ENCODE measurements at places on chromosomes 16 and 17.

DNA sequence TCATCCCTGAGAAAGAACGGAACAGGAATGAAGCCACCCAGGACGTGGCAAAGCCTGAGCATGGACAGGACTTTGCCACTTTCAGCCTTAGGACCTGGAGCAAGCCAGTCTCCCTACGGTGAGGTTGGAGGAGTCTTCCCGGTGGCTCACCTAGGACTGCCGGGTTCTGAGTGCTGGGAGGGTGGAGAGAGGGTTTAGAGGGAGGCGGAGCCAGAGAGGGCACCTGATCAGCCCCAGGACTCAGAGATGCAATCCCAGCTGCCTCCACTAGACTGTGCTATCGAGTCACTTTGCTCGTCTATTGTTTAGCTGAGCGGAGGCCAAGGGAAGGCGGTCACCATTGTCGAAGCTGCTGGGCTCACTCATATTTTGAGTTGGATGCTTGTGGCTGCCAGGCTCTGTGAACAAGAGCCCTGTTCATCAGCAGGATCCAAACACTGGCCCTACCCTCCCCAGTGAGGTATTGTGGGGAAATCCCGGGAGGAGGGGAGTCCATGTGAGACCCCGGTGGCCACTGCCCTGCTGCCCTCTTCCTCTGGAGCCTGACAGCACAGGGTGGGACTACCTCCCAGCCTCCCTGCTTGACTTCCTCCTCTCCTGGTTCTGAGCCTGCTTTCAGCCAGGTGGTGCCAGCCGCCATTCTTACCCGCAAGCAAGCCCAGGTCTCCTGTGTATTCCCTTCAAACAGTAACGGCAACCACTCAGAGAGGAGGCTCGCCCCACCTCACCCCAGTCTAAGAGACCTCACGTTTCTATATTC is 7.0 kb downstream of the KRT14 start:
- DNase-seq = peak; percentile 63

DNA sequence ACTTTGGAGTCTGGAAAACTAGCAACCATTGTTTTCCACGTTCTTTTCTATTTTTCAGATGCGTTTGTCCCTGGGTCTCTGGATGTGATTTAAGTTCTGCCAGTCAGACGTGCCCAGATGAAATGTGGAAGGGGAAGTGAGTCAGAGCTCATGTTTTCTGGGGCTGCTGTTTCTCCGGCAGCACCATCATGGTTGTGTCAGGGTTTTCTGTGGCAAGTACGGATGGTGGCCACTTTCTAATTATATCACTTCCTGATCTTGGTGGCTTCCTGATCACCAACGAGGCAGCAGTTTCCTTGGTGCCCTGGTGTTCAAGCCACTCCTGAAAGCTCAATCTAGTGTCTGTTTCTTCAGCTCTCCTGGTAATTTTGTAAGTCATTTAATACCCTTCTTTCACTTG is 31.4 kb upstream of the PMFBP1 start:
- peak; percentile 36 for DNase-seq

- DNase-seq = no peak
Measured at GRCh38 chr16:67489401-67490083, 6.2 kb upstream of the AGRP start.

DNA sequence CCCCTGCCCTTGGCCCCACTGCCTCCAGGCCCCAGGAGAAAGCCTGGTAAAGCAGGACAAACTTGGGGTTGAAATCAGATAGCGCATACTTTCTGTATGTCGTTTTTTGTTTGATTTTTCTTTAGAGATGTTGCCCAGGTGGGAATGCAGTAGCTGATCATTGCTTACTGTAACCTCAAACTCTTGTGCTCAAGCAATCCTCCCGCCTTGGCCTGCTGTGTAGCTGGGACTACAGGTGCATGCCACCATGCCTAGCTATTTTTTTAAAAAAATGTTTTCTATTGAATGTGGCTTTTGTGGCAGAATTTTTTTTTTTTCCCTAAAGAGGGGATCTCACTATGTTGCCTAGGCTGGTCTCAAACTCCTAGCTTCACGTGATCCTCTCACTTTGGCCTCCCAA is 11.1 kb upstream of the CCL5 start:
- no peak for DNase-seq

- no peak for DNase-seq
Measured at GRCh38 chr17:62804822-62805221, 3.3 kb downstream of the MARCHF10 start.

GRCh38 chr17:9291912-9292560 is 270.7 kb downstream of the NTN1 start:
- peak; percentile 21 for DNase-seq

GRCh38 chr16:69035375-69035774 is 70.1 kb upstream of the HAS3 start:
- DNase-seq = no peak

DNA sequence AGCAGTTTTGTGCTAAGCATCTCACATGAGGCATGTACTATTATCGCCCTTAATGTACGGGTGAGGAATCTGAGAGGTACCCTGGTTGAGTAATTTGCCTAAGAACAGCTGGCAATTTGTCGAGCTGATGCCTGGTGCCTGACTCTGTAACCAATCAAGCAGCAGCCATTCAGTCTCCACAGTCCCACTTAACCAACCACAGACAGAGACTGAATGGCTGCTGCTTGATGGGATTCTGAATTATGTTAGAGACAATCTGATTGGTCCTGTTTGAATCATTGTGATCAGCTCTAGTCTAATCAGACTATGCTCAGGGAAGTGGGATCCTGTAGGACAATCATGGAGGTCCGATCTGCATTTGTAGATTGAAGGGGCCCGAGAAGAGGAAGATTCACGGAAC is 447.0 kb downstream of the SHISA9 start:
- no peak for DNase-seq

- DNase-seq = no peak
Measured at GRCh38 chr17:72943826-72944689, 148.4 kb downstream of the SLC39A11 start.

- DNase-seq = no peak
Measured at GRCh38 chr16:77993111-77993985, 29.0 kb upstream of the CLEC3A start.

GRCh38 chr16:71995038-71995437 is 5.2 kb downstream of the PKD1L3 start:
- DNase-seq = no peak

DNA sequence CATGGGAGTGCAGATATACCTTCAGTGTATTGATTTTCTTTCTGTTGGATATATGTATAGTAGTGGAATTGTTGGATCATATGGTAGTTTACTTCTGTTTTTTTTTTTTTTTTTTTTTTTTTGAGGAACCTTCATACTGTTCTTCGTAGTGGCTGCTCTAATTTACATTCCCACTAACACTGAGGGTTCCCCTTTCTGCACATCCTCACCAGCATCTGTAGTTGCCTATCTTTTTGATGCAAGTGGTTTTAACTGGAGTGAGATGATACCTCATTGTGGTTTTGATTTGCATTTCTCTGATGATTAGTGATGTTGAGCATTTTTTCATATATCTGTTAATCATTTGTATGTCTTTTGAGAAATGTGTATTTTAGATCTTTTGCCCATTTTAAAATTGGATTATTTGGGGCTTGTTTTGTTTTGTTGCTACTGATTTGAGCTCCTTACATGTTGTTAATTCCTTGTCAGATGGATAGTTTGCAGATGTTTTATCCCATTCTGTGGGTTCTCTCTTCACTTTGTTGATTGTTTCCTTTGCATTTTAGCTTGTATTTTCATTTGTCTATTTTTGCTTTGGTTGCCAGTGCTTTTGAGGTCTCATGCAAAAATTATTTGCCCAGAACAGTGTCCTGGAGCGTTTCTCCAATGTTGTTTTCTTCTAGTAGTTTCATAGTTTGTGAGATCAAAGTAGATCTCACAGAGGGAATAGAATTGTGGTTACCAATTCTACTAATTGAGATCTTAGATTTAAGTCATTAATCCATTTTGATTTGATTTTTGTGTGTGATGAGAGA is 25.0 kb upstream of the BCAS3 start:
- DNase-seq = no peak

DNA sequence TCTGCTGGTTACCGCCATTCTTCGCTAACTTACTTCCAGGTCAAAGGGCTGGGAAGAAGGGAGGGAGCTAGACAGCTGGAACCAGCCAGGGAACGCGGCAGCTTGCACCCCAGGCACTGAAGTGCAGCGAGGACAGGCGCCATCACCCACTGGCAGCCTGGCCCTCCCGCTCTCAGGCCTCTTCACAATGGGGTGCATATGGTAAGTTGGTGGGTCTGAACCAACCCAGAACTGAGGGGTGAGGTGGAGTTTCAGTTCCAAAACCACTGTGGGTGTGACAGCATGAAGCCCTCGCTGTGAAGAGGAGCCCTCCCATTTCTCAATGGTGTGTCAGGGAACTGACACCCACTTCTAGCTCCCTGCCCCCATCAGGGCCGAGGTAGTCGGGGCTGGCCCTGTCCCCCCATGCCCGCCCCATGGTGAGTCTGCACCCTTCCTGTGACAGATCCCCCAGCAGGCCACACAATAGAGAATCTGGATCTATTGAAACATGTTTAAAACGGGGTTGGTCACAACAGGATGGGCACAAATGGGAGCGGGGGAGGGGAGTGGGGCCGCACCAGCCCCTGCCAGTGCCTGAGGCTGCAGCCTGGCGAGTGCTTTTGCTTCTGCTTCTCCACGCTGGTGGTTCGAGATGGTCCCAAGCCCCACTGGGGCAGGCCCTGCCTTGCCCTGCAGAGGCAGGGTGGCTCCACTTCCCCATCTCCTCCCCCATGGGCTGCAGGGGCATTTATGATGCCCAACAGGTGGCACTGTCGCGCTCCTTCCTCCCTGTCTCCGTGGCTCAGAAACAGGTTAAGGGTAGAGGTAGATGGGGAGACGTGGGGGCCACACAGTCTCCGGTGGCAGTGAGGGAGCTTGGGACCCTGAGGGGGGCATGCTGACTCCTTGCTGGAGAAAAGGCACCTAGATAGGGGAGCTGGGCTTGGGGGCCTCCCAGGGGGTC is 2.3 kb downstream of the LIMD2 start:
- peak; percentile 89 for DNase-seq

DNA sequence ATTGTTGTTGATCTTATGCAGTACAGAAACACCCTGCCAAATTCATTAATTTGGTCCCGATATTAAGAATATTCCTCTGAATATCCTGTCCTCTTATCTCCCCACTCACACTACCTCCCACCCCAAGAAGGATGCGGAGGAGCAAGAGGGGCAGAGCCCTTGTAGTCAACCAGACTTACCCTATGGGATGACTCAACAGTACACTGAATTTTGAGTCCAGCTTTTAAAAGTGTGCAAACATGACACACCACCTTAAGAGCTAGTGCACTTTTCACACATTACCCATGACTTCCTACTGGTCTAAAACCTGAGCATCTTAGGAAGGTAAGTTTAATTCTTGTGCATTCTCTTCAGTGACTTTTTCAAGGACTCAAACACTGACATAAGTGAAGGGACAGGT is 9.5 kb downstream of the USP22 start:
- no peak for DNase-seq

- DNase-seq = no peak
Measured at GRCh38 chr16:1011316-1012082, 29.9 kb downstream of the SOX8 start.

DNA sequence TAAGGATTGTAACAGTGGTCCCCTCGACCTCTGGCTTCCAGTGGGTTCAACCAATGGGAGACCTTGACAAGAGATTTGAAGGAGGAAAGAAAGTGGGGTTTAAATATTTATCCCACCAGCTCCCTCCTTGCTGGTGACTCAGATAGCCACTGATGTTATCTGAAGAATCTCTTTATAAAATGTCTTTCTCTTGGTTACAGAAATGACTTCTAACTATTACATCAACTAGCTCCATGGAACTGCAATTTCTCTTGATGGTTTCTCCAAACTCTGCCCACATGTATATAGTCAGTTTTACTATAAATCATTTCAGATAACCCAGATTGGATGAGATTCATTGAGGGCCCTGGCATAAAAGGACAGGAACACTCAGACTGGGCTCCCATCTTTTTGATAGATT is 920.2 kb upstream of the SOX9 start:
- no peak for DNase-seq

DNA sequence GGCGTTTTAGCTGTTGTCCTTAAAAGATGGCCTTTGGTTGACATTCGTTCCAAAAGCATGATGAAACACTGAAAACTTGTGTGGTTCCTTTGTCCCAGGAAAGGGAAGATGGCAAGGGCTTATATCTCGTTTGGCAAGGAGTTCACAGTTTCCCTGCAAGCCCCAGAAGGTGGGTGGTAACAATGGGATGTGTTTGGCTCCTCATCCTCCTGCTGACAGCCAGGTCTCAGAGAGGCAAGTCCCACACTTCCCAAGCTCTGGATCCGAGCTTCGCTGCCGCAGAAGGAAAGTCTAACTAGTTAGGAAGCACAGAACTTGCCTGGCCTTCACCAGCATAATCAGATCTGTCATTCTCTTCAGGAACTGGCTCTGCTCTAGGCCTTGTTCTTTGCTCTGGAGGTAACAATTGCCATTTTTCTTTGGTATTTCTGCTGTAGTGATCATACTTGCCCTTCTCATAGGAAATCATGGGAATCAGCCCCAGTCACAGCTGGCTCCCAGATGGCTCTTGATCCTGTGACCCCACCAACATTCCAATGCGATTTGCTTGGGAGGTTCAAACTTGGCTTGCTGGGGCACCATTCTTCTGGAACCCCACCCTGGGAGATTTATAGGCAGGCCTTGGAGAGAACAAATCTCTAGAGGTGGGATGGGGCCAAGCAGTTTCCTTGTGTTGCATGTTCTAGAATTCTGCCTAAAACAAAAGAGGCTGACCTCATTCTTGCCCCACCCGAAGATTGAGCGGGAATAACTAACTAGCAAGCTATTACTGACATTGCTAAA is 17.9 kb downstream of the KPNA2 start:
- no peak for DNase-seq

DNA sequence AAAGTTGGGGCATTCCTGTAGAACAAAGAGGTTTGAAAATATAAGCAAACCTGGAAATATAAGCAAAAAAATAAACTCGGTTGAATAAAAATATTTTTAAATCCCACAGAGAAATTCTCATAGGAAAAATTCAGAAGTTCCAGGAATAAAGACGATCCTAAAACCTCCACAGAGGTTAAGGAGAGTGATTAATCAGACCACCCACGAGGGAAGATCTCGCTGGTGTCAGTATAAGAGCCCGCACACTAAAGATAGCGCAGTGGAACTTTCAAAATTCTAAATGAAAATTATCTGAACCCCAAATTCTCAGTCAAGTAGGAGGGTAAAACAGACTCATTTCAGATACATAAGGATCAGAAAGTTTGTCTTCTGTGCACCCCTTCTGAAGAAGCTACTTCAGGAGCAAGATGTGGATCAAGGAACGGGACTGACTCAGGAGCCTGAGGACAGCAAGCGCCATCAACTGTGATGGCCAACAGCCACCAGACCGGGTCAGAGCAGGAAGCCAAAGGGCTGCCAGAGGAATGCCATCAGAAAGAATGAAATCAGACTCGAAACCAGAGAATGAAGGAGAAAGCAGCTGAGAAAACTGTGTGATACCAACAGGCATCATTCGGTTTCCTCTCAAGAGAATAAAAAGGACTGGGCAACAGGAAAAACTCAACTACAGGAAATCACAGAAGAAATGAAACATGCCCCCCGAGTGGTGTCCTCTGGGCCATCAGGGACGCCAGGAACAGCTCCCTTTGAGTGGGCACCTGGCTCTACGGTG is 66.9 kb downstream of the CYTH1 start:
- DNase-seq = no peak

- no peak for DNase-seq
Measured at GRCh38 chr17:76281573-76282371, 16.6 kb downstream of the UBALD2 start.
